ENCODE measurements at places on chromosomes 12 and 14.

GRCh38 chr14:102901633-102902032 is 20.8 kb upstream of the AMN start:
- DNase-seq, result no peak

DNA sequence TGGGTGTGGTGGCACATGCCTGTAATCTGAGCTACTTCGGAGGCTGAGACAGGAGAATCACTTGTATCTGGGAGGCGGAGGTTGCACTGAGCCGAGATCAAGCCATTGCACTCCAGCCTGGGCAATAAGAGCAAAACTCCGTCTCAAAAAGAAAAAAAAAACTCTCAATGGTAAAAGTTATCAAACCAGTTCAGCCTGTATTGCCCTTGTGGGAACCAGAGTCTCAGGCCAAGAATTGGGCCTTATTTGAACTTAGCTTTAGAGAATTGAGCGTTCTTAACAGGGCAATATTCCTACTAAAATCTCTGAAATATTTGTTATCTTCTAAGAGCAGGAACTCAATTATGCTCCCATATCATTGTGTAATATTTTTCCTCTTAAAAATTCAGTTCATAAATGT is 7.7 kb upstream of the MDM2 start:
- DNase-seq, result no peak

DNA sequence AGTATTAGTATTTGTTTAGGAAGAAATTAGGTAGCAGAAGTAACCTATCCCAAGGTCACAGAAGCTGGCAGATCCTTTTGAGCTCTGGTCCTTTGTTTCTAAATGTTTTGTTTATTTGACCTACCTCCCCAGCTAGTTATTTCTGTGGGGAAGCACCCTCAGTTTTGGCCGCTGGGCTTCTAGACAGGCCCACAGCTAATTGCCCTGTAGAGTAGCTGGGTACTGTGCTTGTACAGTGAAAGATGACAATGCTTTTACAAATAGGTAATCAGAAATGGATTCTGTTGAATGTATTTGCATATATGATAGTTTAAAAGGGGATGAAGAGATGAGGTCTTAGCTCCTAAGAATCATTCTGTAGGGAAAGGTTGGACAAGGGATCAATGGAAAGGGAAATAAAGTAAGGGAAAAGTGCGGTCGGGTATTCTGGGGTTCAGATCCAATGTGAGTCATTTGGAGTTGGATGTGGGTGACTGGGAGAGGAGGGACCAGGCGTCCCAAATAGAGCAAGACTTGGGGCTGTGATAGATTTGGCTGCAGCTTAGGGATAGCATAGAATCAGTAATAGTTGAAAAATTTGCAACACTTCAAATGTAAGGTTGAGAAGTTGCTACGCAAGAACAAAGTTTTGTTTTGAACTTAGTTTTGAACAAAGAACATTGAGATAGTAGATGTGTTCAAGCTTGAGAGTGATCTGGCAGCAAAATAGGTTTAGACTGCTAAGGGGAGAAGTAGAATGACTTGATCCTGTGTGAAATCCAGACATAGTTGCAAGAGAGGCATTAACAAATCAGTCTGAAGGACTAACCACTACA is 3.6 kb downstream of the NUDT4 start:
- DNase-seq, result no peak

DNA sequence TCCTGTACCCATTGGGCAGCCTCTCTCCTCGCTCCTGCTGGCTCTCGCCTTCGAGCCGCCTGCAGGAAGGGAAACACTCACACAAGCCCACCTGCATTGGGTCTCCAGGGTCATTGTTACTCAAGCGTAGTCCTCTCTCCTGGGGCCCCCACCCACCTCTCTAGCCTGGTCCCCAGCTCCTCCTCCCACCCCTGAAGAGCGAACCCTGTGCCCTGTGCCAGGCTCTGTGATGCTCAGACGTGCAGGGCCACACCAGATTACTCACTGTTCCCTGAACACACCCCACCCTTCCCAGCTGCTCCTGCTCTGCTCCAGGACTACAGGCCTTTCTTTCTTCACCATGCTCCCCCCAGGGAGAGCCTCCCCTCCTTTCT is 88.1 kb downstream of the NINJ2 start:
- no peak for DNase-seq

- no peak for DNase-seq
Observed at GRCh38 chr12:15852383-15852782, 29.8 kb upstream of the STRAP start.

GRCh38 chr14:42884100-42884499 is 1277.4 kb downstream of the LRFN5 start:
- no peak for DNase-seq

GRCh38 chr12:571795-572531 is 91.3 kb downstream of the NINJ2 start:
- DNase-seq, result no peak

- DNase-seq, result no peak
Observed at GRCh38 chr14:104372390-104373054, 207.0 kb upstream of the C14orf180 start.

DNA sequence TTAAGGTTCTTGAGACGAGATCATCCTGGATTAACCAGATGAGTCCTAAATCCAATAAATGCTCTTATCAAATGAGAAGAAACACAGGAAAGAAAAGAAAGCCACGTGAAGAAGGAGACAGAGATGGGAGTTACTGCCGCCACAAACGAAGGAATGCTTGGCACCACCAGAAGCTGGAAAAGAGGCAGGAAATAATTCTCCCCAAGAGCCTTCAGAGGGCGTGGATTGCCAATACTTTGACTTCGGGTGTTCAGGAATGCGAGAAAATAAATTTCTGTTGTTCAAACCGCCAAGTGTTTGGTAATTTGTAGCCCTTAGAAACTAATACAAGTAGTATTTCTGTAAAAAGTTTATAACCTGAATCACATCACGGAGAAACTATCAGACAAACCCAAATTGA is 31.3 kb downstream of the ABCD2 start:
- DNase-seq, result no peak

GRCh38 chr12:122423258-122424165 is 1.0 kb upstream of the CLIP1 start:
- DNase-seq, result no peak

DNA sequence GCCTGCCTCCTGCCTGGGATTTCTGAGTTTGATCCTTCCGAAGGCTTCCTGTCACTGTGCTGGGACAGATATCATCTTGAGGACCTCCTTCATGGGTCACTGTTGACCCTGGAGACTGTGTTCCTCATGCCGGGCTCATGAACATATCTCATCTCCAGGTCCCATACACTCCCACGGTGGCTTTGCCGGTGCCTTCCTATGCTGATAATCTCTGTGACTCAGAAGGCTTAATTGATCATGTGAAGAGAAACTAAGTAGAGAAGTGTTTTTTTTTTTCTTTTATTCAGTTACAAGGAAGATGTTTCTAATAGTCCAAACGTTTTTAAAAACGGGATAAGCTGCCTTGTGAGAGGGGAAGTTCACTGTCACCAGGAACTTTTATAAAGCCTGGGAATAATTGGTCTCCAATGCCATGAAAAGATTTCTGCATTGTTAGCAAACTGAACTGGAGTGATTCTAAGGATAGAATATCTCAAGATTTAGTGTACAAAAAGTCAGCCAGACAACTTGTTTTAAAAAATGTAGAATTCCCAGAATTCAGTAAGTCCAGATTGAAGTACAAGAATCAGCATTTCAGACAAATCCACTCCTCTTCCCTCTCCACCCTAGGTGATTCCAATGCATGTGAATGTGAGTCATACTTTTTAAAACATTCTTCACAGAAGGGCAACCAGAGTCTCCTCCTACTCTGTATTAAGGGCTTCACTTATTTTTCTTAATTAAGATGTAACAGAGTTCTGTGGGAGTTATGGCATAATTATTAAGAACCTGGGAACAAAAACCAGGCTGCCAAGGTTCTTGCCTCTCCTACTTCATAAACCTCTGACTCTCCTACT is 139.8 kb upstream of the LGR5 start:
- no peak for DNase-seq

DNA sequence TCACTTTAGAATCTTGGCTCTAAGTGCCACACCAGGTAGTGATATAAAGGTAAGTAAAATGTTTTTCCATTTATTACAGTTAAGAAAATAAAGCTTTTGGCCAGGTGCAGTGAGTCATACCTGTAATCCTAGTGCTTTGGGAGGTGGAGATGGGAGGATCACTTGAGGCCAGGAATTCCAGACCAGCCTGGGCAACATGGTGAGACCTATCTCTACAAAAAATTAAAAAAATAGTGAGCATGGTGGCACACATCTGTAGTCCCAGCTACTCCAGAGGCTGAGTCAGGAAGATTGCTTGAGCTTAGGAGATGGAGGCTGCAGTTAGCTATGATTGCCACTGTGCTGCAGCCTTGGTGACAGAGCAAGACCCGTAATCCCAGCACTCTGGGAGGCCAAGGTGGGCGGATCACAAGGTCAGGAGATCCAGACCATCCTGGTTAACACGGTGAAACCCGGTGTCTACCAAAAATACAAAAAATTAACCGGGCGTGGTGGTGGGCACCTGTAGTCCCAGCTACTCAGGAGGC is 5.0 kb downstream of the FANCM start:
- no peak for DNase-seq

DNA sequence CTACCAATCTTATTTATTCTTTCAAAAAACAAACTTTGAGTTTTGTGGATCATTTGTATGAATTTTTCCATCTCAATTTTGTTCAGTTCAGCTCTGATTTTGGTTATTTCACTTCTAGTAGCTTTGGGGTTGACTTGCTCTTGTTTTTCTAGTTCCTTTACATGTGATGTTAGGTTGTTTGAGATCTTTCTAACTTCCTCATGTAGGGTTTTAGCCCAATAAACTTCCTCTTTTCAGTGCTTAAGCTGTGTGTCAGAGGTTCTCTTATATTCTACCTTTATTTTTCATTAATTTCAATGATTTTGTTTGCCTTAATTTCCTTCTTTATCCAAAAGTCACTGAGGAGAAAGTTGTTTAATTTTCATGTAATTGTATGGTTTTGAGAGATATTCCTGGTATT is 860.4 kb upstream of the FBXO33 start:
- DNase-seq, result no peak

DNA sequence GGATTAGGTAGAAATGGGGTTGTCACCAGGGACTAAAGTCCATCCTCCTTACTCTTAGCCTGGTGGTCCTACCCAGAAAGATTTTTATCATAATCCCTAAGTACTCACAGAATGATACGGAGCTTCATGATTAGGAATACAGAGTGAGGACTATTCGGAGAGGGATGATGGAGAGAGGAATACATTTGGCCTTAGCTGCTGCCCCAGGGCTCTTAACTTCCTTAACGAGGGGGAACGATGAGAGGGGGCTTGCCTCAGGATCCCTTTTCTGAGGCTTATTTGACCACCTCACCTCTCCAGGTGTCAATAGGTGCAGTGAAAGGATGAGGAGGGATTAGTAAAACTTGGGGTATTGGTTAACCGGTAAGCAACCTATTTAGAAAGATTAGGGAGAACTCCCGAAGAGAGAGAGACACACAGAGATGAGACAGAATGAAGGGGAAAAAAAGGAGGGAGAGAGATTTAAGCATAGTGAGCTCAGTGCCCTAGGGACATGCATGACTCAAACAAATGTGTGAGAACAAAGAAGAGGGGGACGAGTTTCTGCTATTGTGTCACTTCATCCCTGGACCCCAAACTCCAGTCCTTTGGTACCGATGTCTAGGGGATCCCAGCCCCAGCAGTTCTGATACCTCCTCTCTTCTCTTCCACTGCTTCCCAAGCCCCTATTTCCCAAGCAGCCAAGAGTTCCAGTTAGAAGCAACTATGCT is 1.1 kb downstream of the NFE2 start:
- no peak for DNase-seq

- no peak for DNase-seq
Observed at GRCh38 chr12:53381731-53382630, 2.0 kb downstream of the SP1 start.

- DNase-seq, result no peak
Observed at GRCh38 chr14:100748403-100748802, 21.7 kb downstream of the DLK1 start.

DNA sequence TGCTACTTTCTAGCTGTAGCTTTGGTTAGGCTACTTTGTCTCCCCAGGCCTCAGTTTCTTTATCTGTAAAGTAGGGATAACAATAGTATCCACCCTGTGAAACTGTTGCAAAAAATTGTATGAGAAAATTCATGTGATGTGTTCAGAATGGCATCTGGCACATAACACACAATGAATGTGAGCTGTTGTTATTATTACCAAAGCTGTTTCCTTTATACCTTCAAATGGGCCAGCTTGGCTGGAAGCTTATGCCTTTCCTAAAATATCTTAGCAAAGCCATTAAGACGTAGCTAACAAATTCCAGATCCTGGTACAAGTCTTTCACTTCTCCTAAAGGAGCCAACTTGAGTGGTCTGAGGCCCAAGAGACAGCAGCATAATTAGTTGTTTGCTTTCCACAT is 25.2 kb upstream of the MANSC4 start:
- DNase-seq, result no peak

- no peak for DNase-seq
Observed at GRCh38 chr12:9880532-9881078, 684 bp upstream of the KLRF2 start.

Measured in stimulated activated CD8-positive, alpha-beta memory T cell treated with anti-CD3 and anti-CD28 coated beads, Interleukin-7, amount 100 ng/mL, for 1 hour (primary cell).